ENCODE measurements at places on chromosomes 4 and X.

GRCh38 chr4:78518561-78518960 is 33.0 kb upstream of the ANXA3 start:
- DNase-seq: no peak

- no peak for DNase-seq
Observed at GRCh38 chr4:132169660-132170059, 979.4 kb upstream of the PCDH10 start.

DNA sequence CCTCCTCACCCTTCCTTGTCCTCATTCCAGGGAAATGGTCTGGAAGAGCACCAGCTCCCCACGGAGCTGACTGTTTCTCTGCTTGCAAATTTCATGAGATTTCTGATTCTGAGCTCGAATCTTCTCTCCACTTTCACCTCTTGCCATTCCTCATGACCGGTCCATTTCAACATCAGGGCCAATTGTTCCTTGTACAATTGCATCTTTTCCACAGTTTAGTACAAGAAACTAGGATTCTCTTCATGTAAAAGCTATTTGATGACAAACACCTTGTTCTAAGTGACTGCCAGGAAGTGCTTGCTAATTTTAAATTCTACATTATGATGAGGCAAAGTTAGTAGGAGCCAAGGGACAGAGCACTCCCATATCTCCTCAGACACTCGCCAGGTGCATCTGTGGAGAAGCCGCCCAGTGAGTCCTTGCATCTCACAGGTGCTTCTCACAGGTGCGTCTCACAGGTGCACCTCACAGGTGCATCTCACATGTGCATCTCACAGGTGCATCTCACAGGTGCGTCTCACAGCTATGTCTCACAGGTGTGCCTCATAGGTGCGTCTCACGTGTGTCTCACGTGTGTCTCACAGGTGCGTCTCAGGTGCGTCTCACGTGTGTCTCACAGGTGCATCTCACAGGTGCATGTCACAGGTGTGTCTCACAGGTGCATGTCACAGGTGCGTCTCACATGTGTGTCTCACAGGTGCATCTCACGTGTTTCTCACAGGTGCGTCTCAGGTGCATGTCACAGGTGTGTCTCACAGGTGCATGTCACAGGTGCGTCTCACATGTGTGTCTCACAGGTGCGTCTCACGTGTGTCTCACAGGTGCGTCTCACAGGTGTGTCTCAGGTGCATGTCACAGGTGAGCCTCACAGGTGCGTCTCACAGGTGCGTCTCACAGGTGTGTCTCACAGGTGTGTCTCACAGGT is 3.0 kb upstream of the PDE6B start:
- DNase-seq: no peak

DNA sequence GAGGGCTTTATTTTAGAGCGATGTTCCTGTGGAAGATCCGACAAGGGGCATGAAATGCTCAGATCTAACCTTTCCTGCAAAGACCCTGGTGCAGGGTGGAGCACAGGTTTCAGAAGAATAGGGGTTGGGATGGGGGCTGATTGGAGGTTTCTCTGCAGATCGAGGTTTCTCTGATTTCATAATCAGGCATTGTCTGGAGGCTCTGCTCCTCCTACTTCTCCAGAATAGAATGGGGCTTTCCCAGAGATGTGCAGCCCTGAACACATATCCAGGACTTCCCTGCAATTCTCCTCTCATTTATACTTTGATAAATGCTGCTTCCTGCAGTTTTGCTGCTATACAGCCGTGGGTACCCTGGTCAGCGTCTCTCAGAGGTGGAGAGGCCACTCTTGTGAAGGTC is 397.6 kb upstream of the BOD1L1 start:
- no peak for DNase-seq

- DNase-seq: no peak
Observed at GRCh38 chr4:55927803-55928437, 20.8 kb upstream of the CEP135 start.

DNA sequence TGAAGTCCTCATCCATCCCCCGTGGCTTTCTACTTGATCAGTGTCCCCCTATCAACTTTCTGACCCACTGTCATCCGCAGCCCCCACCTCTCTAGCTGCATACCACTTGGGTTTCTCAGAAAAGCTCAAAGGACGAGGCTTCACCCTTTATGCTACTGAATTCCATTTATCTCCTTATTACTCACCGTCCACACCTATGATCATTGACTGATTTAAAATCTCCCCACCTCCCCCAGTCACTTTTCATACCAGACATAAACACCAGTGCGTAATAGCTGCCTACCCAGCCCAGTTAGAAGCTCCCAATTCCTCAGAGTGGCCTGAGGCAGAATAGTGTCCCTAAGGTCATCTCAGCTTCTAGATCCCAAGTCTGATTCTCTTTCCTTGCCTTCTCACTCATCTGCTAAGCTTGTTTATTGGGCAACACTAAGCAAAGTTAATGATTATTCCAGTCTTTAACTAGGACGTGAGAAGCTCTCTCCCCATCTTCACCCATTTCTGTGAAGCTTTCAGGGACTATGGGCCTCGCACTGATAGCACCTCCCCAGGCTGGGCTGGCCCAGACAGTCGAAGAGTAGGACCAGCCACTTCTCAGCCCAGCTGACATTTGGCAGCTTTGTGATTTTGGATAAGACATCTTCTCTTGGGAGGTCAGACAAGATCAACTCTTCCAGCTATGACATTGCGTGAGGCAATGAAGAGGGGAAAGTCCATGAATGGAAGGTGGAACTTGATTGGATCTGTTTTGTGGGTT is 7.2 kb upstream of the DDX60L start:
- no peak for DNase-seq

- DNase-seq: no peak
Observed at GRCh38 chrX:129540068-129540653, at the start of gene OCRL. Gene OCRL, plus strand, starts transcription at chrX:129540259. Its CDS starts 181 bp downstream, at chrX:129540440.

DNA sequence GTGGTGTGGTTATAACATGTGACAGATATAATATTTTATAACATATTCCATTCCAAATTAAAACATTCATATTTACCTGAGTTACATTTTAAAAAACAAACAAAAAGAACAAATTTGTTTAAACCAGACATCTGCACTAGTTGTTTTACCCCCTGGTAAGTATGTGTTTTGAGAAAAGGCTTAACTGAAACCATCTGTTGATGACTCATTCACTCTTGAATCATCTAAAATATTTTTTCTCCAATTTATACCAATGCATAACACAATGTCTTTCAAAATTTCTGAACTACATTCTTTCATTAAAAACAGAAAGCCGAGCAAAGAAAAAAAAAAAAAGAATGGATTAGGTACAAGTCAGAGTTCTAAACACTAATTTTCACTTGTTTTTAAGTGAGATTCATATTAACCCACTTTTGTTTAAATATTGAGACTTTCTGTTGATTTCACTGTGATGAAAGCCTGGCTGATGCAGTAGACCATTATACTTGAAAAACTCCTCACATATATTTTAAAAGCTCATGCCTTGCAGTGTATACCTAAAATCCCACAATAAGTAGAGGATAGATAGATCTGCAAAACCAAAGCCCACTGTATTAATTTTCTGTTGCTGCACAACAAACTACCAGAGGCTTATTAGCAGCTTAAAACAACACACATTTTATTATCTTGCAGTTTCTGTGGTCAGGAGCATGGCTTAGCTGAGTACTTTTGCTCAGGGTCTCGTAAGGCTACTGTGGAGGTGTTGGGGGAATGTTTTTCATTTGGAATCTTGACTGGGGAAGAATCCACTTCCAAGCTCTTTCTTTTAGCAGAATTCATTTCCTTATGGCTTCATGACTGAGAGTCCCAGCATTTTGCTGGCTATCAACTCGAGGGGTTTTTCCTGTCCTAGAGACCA is 221.5 kb downstream of the PCDH18 start:
- DNase-seq: no peak

GRCh38 chr4:67694662-67695061 is 6.3 kb downstream of the UBA6 start:
- no peak for DNase-seq

- DNase-seq: no peak
Observed at GRCh38 chrX:78330540-78330939, 3.1 kb upstream of the CYSLTR1 start.

GRCh38 chr4:81620442-81620841 is 148.7 kb upstream of the RASGEF1B start:
- no peak for DNase-seq

DNA sequence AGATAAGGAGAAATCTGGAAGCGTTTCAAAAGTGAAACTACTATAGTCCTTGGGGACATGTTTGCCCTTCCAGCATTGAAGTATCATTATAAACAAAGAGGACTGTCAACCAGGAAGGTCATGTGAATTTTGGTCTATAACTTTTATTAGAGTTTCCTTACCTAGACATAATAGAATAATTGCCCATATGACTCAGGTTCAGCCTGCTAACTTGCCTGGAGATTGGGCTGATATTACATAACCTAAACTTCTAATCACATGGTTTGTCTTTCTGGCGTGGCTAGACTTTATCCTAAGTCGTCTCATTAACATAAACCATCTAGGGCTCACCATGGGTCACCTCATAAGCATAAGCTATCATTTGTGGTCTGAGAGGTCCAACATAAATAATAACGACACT is 775.9 kb downstream of the CENPC start:
- no peak for DNase-seq

GRCh38 chr4:147658501-147658900 is 25.5 kb downstream of the PRMT9 start:
- DNase-seq: no peak

- DNase-seq: no peak
Observed at GRCh38 chr4:99043346-99043745, 45.2 kb downstream of the ADH5 start.

DNA sequence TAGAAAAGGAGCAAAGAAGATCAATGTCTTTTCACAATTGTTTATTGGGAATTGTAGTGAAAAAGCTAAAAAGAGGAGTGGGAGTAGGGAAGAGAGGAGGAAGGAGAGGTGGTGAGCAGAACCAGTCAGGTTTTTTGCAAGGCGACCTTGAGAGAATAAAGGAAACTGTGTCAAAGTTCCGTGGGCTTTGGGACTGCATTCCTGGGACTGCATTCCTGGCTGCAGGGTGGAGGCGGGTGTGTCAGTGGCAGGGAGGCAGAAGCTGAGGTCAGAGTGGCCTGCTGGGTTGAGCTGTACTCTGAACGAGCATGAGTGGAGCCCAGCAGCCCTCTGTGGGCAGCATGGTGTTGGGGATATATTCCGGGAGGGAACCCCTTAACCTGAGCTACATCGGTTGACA is 66.8 kb upstream of the UCP1 start:
- no peak for DNase-seq

GRCh38 chr4:40251366-40251765 is 54.5 kb downstream of the RHOH start:
- DNase-seq: no peak

DNA sequence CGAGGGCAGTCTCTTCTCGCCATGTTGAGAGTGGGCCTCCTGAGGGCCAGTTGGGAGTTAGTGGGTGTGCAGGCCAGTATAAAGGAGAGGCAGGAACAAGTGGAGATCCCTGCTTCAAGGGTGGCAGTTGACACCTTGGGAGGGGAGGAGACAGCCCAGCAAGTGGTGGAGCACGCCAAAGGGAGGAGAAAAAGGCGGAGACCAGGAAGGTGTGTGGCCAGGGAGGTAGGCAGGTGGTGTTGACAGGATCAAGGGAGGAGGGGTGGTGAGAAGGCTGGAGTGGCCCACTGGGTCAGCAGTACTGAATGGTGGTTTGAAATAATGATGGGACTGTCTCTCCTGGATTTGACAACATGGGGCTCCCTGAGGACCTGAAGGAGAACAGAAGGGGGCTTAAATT is 32.6 kb downstream of the ZNF185 start:
- DNase-seq: no peak

- DNase-seq: no peak
Observed at GRCh38 chr4:38489011-38489861, 174.8 kb upstream of the KLF3 start.

DNA sequence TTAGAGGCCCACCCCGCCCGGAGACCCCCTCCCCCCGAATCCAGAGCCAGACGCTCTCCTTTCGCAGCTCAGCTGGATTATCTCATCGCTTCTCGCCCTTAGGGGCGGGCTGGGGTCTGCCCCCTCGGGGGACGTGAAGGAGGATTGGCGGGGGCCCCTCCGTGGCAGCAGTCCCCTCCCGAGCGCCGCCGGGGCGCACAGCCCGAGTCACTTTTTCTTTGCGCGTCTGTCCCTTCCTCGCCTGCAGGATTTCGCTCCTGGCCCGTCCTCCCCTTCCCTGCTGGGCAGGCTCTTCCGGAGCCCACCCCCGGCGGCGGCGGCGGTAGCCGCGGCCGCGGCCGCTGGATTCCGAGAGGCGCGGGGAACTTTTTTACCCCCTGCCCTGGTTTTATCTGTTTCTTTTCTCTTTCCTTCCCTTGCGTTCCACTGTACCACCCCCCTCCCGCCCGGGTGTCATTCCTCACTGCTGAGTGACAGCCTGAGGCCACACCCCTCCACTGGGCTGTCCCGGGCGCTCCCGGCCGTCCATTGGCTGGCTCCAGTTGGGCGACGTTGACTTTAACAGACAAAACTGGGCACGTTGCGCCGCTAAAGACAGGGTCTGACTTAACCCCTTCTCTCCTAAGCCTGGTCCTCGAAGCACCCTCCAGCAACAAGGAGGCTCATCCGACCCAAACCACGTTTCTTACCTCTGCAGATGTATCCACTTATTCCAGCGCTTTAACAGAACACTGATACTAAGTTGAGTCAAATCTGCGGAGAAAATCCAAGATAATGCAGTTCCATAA is 492 bp upstream of the NKX3-2 start:
- DNase-seq: peak; percentile 22

- DNase-seq: no peak
Observed at GRCh38 chrX:37847733-37848197, 394 bp upstream of the DYNLT3 start.

GRCh38 chr4:153418558-153418957 is 47.6 kb upstream of the TMEM131L start:
- DNase-seq: no peak

DNA sequence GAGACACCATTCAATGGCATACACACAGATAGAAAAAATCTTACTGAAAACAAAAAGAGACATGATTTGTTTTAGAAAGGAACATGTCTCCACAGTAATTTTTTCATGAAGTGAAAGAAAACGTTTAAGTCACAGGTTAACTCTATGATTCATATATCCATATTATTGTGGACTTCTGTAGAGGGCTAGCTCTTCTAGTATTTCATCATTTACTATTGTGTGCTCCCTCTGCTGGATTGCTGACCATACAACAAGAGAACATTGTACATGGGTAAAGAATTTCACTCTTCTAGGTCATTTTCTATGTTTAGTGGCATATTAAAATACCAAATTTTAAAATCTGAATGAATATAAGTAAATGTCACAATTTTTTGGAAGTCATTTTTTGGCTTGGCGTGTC is 91.8 kb upstream of the POU3F4 start:
- no peak for DNase-seq

- DNase-seq: no peak
Observed at GRCh38 chr4:177159600-177159999, 150.1 kb upstream of the NEIL3 start.

Measured in activated CD4-positive, alpha-beta T cell treated with anti-CD3 and anti-CD28 coated beads, Interleukin-2, amount 50 U/mL, for 24 hours (primary cell).